ENCODE measurements at places on chromosomes 3 and 15.

DNA sequence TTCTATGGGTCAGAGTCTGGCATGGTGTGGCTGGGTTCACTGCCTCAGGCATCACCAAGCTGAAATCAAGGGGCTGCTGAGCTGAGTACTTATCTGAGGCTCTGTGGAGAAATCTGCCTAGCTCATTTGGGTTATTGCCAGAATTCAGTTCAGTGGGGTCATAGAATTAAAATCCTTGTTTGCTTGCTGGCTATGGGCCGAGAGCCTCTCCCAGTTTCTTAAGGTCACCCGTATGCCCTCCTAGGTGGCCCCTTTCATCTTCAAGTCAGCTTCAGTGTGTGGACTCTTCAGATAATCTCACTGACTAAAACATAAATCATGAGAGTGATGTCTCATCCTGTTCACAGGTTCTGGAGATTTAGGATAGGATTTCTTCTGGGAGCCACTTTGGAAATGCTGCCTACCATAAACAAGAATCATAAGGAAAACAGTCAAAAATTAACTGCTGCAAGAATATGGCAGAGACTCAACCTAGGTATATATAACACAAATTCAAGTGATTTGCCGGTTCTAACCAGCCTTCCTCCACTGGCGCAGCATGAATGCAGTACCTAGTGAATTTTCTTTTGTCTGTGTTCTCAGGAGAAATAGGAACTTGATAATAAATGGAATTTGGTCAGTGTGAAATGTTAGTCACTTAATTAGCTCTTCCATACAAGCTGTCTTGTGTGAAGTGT lies 5.3 kb downstream of the CP start:
- no peak for DNase-seq

DNA sequence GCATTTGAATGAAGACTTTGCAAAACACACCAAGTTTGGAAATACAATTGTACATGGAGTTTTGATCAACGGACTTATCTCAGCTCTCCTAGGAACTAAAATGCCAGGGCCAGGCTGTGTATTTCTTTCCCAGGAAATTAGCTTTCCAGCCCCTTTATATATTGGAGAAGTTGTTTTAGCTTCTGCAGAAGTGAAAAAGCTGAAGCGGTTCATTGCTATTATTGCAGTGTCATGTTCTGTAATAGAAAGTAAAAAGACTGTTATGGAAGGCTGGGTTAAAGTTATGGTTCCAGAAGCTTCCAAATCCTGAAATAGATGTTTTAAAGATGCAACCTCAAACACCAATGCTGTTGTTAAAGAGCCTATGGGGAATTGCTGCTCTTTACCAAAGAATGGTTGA lies 11.5 kb downstream of the HTD2 start:
- no peak for DNase-seq

- no peak for DNase-seq
These were observed 333.6 kb upstream of the TBL1XR1 start for GRCh38 chr3:177530908-177531307.

DNA sequence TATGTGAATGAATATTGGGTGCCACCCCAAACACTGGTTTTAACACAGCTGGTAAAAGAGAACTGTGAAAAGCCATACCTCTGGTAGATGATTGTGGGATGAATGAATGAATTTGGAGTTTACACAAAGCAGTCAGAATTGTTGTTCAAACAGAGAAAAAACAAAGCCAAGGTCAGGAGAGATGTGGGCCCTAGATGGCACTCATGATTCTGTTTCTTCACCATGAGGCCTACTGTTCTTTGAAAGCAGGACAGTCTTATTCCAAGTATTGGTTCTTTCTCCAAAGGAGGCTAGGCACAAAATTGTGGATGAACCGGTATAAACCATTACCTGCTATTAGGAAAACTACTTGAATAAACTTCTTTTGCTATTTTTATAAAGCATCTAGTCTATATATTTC lies 97.6 kb downstream of the SAMMSON start:
- no peak for DNase-seq

- DNase-seq: no peak
These were observed 95.4 kb downstream of the MYLK start for GRCh38 chr3:123788710-123789109.

GRCh38 chr3:64681827-64682226 lies 6.0 kb downstream of the ADAMTS9 start:
- DNase-seq: no peak

GRCh38 chr3:68819361-68819760 lies 113.0 kb downstream of the TAFA4 start:
- DNase-seq: no peak

DNA sequence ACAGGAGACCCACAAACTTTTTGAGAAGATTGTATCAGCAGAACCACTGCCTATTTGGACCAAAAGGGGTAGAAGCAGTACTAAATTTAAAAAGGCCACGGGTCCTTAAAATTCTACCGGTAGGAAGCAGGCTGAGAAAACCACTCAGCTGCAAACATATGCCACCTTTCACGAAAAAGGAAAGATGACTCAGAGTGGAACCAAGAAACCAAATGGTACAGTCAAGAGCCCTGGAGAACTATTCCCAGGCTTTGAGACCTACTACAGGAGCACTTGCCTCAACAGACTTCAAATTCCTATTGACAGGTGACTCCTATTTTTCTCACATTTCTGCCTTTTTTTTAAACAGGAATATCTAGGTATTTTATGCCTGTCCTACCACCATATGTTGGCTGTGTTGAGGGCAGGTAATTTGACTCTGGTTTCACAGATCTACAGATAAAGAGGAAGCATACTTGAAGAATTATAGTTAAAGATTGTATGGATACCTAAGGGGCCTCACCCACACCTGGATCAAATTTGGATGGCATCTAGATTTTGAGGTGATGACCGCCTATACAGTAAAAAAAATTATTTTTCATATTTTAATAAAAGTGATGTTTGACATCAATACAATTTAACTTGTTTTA lies 10.1 kb downstream of the GOLIM4 start:
- no peak for DNase-seq

- DNase-seq: peak; percentile 15
These were observed 90.7 kb downstream of the FNDC3B start for GRCh38 chr3:172129850-172130716.
